ENCODE measurements at places on chromosomes 6 and 20. TPM values are rescaled to one million over a fixed set of nuclear protein-coding genes. Genes with fewer than 3 reads are reported as not detected.

- no peak for DNase-seq
Observed at GRCh38 chr6:159121486-159121885, 47.7 kb upstream of the FNDC1 start.

DNA sequence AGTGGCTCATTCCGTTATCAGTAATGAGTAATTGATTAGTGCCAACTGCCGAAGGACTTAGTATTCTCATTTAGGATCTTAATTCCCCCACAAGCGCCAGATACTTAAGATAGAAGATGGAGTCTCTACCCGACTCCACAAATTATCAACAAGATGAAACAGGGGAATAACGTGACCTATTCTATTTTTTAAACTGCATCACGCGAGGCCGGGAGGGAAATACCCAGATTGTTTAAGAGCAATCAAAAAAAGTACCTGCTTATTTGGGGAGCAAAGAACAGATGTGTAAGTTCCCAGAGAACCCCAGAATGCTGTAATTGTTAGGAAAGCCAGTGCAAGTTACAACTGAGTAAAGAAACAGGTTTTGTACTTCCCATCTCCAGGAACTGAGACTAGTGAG, 1.1 kb upstream of the MAP3K5 start:
- DNase-seq = no peak

GRCh38 chr6:54817236-54817635, 29.3 kb upstream of the FAM83B start:
- no peak for DNase-seq

- DNase-seq = no peak
Observed at GRCh38 chr6:125310994-125311649, 9.4 kb upstream of the HDDC2 start.

GRCh38 chr6:31038559-31038958, 28.3 kb downstream of the MUC22 start:
- DNase-seq = no peak

DNA sequence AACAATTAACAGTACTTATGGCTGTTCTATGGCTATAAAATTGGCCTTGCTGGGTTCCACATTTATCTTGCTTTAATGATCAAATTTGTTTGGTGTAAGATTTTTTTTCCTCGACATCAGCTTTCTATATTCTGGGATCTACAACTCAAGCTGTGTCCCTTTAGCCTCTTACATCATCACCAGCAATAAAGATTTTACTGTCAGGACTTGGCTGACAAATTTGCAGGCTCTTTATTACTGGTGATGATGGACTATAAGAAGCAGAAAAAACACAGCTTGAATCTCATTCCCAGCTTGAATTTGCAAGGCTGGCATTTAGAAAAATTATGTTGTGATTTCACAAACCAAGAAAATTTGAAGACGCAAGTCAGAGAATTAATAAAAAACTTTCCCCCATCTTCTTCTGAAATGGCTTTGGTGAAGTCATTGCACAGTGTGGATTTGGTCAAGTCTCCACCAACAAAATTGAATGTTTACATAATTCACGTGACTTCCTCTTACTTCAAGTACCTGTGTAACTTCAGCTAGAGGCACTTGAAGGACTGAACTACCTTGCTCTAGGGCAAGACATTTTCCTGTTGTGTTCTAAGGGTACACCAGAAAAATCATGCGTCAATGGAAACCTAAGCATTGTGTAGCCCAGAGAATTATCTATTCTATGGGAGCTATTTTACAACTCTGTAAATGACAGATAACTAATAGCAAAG, 175.0 kb downstream of the CBLN4 start:
- no peak for DNase-seq

DNA sequence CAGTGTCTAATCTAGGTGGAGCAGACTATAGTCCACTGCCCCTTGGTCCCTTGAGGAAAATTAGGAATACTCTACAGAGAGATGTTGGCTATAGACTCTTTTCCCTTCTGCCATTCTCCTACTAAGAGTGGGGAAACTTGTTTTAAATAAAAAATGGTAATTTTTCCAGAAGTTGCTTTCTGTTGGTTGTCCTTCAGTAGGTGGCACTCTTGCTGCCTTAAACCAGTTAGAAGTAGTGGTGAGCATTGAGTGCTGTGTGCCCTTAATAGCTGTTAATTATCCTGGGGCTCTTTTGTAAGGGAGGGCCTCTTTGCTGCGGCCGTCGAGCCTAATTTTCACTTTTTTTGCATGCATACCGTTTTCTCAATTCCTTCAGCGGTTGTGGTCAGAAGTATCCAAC, 2.8 kb downstream of the CMTR1 start:
- no peak for DNase-seq

GRCh38 chr6:118935331-118935668, 341 bp upstream of the MCM9 start:
- DNase-seq = no peak

DNA sequence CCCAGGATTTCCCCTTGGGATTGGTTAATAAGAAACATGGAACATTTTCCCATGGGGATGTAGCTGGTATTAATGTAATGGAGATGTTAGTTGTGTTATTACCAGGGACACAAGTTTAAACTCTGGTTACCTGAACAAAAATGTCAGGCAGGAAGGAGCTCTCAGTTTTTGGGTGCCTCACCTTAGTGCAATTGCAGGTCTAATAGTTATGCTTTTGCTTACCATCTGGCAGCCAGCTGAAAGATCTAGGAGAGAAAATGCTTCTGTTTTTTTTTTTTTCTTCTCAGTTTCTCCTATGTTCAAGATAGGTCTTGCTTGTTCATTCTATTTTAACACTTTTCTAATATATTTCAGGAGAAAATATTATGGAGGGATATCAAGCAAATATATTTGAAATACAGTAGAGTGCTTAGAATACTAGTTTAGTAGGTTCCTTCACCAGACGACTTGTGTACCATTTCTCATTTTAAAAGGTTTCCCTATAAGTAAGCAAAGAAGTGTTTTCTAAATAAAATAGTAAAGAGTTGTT, 4.2 kb upstream of the UBE2J1 start:
- DNase-seq = no peak

- DNase-seq = no peak
Observed at GRCh38 chr6:157442291-157442690, 61.3 kb downstream of the ZDHHC14 start.

GRCh38 chr6:106064756-106065155, 21.4 kb upstream of the PRDM1 start:
- DNase-seq = no peak

- no peak for DNase-seq
Observed at GRCh38 chr20:1815502-1816085, 79.6 kb upstream of the SIRPA start.

The AGER gene
- 28.1 TPM for total RNA-seq

GRCh38 chr6:21596145-21596948, 2.8 kb downstream of the SOX4 start:
- peak; percentile 56 for DNase-seq

DNA sequence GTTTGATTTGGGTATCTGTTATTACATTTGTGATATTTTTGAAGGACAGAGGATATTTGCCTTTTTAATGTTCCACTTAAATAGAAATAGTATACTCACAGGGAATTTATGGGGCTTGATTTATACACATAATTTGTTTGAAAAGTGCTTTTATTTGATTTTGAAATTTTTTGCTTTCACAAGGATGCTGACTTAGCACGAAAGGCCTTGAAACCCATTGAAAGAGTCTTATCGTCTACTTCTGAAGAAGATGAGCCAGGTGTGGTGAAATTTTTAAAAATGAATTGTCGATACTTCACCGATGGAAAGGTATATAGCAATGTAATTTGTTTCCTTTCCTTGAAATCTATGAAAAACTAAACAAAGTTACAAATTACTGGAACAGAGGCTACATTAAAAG, 74.3 kb upstream of the HINT3 start:
- DNase-seq = no peak

GRCh38 chr6:4460586-4461475, 315.4 kb upstream of the CDYL start:
- no peak for DNase-seq

DNA sequence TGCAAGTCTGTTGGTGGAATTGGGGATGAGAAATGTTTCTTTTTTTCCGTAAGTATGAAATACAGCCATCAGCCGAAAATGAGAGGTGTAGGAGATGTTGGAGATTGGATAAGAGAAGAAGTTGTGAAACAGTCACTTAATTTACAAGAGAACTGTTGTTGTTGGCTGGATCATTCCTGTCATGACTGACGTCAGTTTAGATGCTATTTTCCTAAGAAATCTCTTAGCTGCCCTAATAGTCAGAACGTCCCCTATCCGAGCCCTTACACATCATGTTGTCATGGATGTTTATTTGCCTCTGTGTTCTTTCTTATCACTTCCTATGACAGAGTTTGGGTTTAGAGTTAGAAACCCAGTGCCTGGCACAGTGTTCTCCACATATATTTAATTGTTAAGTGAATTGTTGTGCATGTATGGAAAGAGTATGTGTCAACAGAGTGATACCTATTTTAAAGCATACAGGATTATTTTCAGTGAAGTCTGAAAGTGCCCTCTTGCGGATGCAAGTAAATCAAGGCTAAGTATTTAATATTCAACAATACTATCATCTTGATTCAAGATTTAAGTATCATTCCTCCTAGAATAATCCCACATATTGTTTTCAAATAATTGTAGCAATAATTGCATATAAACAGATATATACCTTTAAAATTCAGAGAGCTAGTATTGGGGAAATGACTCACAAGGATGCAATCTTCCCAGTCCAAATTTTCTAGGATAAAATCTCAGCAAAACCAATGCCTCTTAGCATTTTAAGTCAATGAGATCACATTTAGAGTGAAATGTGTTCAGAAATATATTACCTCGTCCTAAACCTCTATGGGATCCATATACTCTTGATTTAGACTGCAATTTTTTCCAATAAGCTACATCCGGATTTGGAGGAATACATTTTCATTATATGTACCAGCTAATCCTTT, 309.9 kb upstream of the NOX3 start:
- DNase-seq = no peak

GRCh38 chr6:37913210-37913609, 93.7 kb downstream of the ZFAND3 start:
- DNase-seq = no peak

GRCh38 chr6:35687658-35688604, 784 bp downstream of the FKBP5 start:
- no peak for DNase-seq

- DNase-seq = no peak
Observed at GRCh38 chr6:39913391-39913916, 20.8 kb downstream of the MOCS1 start.

GRCh38 chr6:151242420-151242861, 2.7 kb downstream of the AKAP12 start:
- peak; percentile 50 for DNase-seq

The DEF6 gene
- total RNA-seq = 9.3 TPM

- no peak for DNase-seq
Observed at GRCh38 chr20:34535301-34535840, 19.1 kb downstream of the DYNLRB1 start.

DNA sequence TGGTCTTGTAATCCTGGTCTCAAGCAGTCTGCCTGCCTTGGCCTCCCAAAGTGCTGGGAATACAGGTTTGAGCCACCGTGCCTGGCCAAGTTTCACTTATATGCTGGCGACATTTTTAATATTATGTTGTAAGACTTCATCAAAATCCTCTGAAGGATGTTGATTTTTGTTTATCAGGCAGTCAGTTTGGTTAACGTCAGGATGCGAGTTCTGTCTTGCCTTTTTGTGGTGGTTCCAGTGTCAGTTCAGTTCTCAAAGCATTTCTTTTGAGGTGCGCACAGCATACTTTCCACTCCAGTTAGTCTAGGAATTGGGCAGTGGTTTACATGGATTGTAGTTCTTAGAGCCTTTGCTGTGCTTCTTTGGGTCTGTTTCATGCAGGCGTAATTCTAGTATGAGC, 24.9 kb downstream of the SCAF8 start:
- no peak for DNase-seq
